Mesothelial cell of epicardium (in vitro differentiated cells): ENCODE measurements at places on chromosomes 7 and 10.

DNA sequence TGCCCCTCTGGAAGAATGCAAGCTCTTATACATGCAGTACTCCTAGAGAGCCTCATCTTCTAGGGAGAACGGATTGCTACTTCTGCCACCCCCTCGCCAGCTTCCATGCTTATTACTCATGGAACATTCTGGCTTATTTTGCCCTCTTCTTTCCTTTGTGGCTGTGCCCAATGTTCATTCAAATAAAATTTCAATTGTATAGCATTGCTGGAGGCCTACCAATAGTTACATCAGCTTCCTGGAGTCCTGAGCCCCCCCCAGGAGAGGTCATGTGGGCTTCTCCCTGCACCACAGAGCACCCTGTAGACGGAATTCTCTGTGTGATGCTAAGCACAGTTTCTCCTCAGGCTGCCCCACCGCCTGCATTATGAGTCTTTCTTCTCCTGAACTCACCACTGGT is 1094.0 kb downstream of the KCNMA1 start:
- no peaks in the 10 kb centered on the region for H3K27me3 ChIP-seq
- no peak overlapping the region for H3K27ac ChIP-seq
- DNase-seq: no peak

DNA sequence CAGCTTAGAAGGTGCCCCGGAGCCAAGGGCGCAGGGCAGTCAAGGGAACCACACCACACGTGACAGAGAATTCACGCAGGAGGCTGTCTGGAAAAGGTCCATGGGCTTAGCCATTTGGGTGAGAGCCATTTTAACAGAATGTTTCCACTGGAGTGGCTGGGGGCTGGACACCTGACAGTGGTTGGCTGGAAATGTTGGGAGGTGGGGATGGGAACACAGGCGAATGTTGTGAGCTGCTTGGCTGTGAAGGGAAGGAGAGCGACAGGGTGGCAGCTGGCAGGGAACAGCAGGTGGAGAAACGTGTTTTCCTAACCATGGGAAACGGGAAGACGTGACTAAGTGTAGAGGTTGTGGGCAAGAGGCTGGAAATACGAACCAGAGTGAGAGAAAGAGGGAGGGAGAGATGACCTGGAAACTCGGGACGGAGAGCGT is 100.5 kb upstream of the ZNF32 start:
- no peaks in the 10 kb centered on the region for H3K4me1 ChIP-seq
- no peak for DNase-seq
- H3K27me3 ChIP-seq: peaks cover 25% of the 10 kb centered on the region
- no peaks in the 10 kb centered on the region for H3K36me3 ChIP-seq

- peaks cover 18% of the 10 kb centered on the region for H3K4me1 ChIP-seq
- no peaks in the 10 kb centered on the region for H3K27me3 ChIP-seq
- peaks cover 15% of the 10 kb centered on the region for H3K36me3 ChIP-seq
- H3K27ac ChIP-seq: no peak overlapping the region
Observed at GRCh38 chr10:93425861-93426260, 56.3 kb downstream of the MYOF start.

DNA sequence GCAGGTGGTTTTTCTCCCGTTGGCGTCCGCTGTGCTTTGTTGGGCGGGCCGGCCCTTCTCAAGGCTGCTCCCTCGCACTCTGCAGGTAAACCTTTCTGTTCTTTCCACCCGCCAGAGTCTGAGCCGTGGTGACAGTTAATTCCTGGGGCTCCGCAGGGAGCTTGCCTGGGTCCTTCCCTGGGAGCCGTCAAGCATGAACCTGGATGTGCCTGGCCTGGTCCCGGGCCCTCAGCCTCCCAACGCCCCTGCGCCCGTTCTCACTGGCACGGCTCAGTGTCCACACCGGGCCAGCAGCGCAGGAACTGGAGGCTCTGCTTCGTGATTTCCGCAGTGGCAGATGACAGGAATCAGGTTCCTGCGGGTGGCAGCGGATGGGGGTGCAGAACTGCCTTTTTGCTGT is 10.9 kb upstream of the NKX6-2 start:
- H3K4me3 ChIP-seq: no peak overlapping the region
- peaks cover 35% of the 10 kb centered on the region for H3K27me3 ChIP-seq
- no peak overlapping the region for H3K27ac ChIP-seq
- no peaks in the 10 kb centered on the region for H3K36me3 ChIP-seq
- no peak for DNase-seq
- H3K4me1 ChIP-seq: no peaks in the 10 kb centered on the region

GRCh38 chr7:47326808-47327207 is 255.1 kb downstream of the TNS3 start:
- peak overlapping the region; percentile 60 for H3K4me3 ChIP-seq
- H3K36me3 ChIP-seq: peaks cover 23% of the 10 kb centered on the region
- peak overlapping the region; percentile 98 for H3K27ac ChIP-seq

GRCh38 chr7:18393465-18394118 is 102.0 kb upstream of the HDAC9 start:
- DNase-seq: no peak
- no peak overlapping the region for H3K4me3 ChIP-seq
- no peaks in the 10 kb centered on the region for H3K27me3 ChIP-seq
- H3K27ac ChIP-seq: no peak overlapping the region
- peaks cover 13% of the 10 kb centered on the region for H3K4me1 ChIP-seq
- H3K36me3 ChIP-seq: no peaks in the 10 kb centered on the region
